D721Med (cell line): ENCODE measurements at places on chromosomes 4 and X.

GRCh38 chrX:71492231-71493065 is 40.5 kb upstream of the OGT start:
- DNase-seq = no peak

GRCh38 chr4:172957216-172957615 is 211.4 kb upstream of the GALNT7 start:
- DNase-seq = no peak

DNA sequence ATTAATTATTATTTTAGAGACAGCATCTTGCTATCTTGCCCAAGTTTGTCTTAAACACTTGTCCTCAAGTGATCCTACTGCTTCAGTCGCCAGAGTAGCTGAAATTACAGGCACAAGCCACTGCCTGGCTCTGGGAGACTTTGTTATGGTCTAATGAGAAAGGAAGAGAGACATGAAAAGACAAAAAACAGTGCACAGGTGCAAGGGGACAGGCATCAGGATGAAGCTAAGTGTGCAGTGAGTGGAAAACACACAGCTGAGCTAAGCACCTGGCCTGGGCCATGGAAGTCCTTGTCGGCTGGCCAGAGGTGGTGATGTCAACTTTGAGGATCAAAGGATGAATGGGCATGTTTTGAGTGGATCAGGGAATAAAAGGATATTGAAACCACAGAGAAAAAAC is 102.7 kb downstream of the HS3ST1 start:
- no peak for DNase-seq

- DNase-seq = no peak
Observed at GRCh38 chr4:73485596-73485995, 4.1 kb downstream of the AFM start.

GRCh38 chrX:41688835-41689234 is at the start of gene GPR34:
Gene GPR34, plus strand, starts transcription at chrX:41688973. Its CDS starts 6,661 bp downstream, at chrX:41695634.
- DNase-seq = no peak

- no peak for DNase-seq
Observed at GRCh38 chr4:165780735-165781134, 92.3 kb upstream of the TLL1 start.

DNA sequence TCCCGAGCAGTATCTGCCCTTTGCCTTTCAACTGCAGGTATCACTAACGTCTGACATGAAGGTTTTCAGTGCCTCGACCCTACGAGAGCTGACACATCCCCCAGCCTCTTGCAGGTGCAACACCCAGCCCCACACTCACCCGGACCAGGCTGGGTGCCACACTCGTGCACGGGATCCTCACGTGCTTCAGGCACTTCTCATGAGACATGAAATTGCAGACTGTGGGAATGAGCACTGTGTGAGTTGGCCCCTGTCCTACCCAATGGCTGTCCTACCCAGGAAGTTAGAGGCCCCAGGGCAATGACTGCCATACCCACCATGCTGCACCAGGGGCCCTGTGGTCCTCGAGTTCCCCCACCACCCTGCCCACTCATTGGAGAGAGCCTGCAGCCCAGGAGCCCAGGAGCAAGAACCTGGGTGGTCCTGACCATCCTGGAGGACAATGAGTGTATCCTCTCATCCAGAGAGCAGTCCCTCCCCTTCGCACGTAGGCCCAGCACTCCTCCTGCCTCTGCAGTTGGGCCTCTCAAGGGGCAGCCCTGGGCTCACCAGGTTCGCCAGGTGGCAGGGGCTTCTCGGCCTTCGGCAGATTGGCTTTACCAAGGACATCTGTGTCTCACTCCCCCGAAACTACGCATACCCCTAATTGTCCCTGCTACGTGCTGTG is 2.4 kb downstream of the DGKQ start:
- DNase-seq = no peak

- DNase-seq = no peak
Observed at GRCh38 chr4:120314969-120315368, 248.3 kb upstream of the MAD2L1 start.

DNA sequence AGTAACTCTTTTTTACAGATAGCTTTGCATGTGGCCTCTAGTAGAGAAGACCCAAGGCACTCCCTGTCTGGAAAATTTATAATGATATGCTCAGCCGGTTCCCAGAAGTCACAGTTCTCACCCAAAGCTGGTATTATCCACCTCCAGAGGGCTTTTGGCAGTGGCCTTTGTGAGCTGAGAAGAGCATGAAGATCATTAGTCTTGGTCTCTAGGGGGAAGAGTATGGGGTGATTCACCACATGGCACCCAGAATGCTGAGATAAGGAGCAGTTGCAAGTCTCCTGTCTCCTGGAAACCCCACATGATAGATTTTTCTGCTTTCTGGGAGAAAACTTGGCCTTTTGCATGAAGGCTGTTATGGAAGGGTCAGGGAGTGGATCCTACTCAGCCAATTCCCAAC is 75.4 kb upstream of the PRPS1 start:
- no peak for DNase-seq

DNA sequence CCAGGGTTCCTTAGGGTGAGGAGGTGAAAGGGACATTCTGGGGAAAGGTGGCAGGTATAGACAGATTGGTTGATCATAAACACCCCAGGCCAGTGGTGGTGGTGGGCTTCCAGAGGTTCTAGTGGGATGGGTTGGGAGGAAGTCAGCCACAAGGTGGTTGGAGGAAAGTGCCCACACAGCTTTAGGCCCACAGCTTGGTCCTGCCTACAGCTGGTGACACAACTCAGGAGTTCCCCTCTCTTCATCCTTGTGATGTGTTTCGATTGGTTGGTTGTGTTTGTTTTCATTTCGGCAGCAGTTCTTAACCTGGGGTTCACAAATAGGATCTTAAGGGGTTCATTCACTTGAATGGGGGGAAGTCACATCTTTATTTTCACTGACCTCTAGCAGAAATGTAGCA is 157.0 kb downstream of the TMEM164 start:
- no peak for DNase-seq

DNA sequence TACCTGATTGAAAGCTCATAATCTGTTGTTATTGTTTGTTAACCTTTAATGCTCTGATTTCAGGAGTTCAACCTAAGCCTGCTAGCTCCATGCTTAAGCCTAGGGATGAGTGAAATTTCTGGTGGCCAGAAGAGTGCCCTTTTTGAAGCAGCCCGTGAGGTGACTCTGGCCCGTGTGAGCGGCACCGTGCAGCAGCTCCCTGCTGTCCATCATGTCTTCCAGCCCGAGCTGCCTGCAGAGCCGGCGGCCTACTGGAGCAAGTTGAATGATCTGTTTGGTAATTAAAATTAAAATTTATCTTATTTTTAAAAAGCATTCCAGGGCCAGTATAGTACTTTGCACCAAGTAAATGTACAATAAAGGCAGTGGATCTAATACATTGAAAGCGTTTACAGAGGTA is 37.1 kb upstream of the MSANTD1 start:
- DNase-seq = no peak
